ENCODE measurements at places on chromosomes 1 and 21.

DNA sequence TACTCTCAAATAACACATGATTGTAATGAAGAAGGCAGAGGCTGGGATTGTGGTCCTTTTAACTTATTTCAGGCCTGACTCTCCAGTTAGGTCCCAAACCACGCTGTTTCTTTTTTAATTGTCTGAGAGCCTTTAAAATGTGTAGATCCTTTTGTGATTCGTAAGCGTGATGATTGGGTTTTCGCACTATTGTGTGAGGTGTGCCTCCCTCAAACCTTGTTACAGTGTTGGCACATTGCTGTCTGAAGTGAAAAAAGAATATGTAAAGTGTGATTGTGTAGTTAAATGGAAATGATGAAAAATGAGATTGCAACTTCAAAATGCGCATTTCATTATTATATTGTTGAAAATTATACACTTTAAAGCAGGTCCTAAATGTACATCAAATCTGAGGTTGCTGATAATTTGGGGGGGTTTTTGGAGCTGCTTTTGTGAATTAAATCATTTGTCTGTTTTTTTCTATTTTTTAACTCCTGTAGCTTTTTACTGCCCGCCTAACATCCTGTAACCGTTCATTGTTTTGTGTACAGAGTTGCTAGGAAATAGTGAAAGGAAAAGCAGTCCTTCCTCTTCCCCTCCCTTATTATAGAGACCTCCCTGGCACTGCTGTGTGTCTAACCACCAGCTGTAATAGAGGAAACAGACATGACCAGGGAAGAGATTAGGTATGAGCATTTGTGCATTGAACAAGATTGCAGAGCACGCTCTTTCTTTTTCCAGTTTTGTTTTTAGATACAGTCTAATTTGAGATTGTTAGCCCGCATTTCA, 43.3 kb downstream of the IARS2 start:
- DNase-seq = no peak

GRCh38 chr1:51156752-51157151, 54.7 kb downstream of the C1orf185 start:
- DNase-seq = no peak

DNA sequence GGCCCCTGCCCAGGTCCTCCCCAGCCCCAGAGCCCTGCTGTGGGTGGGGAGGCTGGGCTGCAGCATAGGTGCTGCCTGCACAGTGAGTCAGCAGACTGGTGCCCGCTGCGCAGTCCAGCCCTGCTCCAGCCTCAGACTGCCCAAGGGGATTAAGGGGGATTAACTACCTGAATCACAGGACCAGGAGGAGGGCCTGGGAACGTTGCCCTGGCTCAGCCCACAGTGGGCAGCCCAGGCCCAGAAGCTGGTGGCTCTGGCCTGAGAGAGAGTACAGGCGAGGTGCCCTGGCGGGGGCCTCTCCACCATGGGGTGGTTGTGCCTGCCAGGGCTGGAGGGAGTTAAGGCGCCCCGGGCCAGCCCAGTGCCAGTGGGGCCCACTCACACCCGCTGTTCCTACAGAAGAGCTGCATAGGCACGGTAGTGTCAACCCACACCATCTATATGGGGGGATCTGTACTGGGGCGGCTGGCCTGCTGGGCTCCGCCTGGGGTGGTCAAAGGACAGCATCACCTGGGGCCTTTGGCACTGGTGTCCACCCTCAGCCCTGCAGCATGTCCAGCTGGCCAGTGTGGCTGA, 2.3 kb downstream of the OBSCN start:
- no peak for DNase-seq

- no peak for DNase-seq
Observed at GRCh38 chr1:114755006-114755931, 2.5 kb downstream of the CSDE1 start.
